ENCODE measurements at places on chromosomes 4 and X. TPM values are rescaled to one million over a fixed set of nuclear protein-coding genes. Genes with fewer than 3 reads are reported as not detected.

NHSL2 gene
- 8.3 TPM for total RNA-seq

GAB3 gene
- 1.6 TPM for total RNA-seq

XAGE1A gene
- total RNA-seq: not detected

CTAG2 gene
- not detected for total RNA-seq

DNA sequence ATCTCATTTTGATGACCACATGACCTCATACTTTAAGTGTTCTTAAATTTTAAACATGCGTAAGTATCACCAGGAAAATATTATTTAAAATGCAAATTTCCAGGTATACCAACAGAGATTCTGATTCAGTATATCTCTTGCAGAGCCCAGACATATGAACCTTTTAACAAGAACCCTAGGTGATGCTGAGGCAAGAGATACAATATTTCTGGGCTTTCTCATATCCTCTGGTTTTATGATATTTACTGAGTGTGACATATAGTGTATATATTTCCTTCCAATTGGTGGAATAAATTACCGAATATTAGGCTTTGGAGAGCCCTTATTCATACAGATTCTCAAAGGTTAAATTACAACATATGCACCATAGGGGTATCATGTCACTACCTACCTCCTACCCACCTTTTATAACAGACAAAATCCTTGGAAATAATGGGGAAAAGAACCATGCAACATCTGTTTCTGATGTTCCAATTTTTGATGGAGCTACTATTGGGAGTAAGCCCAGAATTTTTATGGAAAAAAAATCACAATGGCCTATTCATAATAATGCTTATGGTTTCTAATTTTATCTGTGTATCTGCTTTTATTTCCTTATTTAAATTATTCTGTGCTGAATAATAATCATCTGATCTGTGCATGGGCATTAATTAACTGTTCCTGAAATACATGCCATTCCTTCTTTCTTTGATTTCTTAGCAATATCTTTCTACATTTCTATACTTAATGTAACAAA is 27.1 kb downstream of the KCTD8 start:
- no peaks in the 10 kb centered on the region for H3K27me3 ChIP-seq
- H3K4me1 ChIP-seq: no peaks in the 10 kb centered on the region
- no peak overlapping the region for H3K4me3 ChIP-seq
- no peak for DNase-seq

DNA sequence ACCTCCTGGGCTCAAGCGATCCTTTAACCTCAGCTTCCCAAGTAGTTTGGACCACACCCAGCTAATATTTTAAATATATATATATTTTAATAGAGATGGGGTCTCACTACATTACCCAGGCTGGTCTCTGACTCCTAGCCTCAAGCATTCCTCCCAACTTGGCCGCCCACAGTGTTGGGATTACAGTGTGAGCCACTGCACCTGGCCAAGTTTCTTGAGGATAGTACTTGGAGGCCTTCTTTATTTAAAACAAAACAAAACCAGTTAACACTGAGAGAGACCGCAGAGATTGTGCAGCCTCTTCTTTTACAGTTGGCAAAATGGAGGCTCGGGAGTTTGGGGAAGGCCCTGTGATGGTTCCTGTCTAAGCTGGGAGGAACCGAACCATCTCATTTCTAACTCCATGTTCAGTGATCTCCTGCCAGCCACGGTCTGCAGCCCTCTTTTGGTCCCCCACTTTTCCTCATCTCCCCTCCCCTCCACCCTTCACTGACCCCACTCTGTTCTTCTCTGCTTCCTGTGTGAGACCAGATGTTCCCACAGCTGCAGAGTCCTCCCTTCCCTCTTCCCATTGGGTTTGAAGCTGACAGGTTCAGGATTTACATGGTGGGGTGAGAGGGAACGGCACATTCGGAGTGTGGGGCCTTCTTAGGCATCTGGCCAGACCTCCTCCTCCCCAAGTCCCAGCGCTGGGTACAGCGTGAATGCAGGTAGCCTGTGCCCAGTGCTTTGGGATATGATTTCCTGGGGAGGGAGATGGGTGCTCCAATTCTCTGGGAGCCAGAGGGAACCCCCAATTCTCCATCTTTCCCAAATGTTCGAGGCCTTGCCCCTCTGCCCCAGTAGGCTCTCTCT is 1.4 kb upstream of the SORCS2 start:
- H3K4me3 ChIP-seq: no peak overlapping the region
- H3K27me3 ChIP-seq: no peaks in the 10 kb centered on the region
- peak; percentile 70 for DNase-seq
- peaks cover 8% of the 10 kb centered on the region for H3K4me1 ChIP-seq

GRCh38 chr4:140448830-140449229 is 21.4 kb upstream of the CLGN start:
- H3K36me3 ChIP-seq: no peaks in the 10 kb centered on the region
- H3K4me1 ChIP-seq: no peaks in the 10 kb centered on the region
- no peaks in the 10 kb centered on the region for H3K27me3 ChIP-seq
- H3K4me3 ChIP-seq: no peak overlapping the region

- no peaks in the 10 kb centered on the region for H3K4me1 ChIP-seq
- no peak overlapping the region for H3K27ac ChIP-seq
- no peak for DNase-seq
- no peaks in the 10 kb centered on the region for H3K36me3 ChIP-seq
Measured at GRCh38 chrX:110087485-110088356, 84.8 kb downstream of the TMEM164 start.

GRCh38 chrX:63657821-63658220 is 127.2 kb downstream of the ARHGEF9 start:
- H3K4me1 ChIP-seq: no peaks in the 10 kb centered on the region
- DNase-seq: peak; percentile 20
